ENCODE measurements at places on chromosomes 4 and X.
A peak's percentile ranks its signal among the peaks of the same experiment; 100 is the strongest.

GRCh38 chrX:15579778-15580747, 20.7 kb downstream of the ACE2 start:
- DNase-seq = no peak

- DNase-seq = no peak
Measured at GRCh38 chr4:145552181-145552822, 66.9 kb upstream of the MMAA start.

DNA sequence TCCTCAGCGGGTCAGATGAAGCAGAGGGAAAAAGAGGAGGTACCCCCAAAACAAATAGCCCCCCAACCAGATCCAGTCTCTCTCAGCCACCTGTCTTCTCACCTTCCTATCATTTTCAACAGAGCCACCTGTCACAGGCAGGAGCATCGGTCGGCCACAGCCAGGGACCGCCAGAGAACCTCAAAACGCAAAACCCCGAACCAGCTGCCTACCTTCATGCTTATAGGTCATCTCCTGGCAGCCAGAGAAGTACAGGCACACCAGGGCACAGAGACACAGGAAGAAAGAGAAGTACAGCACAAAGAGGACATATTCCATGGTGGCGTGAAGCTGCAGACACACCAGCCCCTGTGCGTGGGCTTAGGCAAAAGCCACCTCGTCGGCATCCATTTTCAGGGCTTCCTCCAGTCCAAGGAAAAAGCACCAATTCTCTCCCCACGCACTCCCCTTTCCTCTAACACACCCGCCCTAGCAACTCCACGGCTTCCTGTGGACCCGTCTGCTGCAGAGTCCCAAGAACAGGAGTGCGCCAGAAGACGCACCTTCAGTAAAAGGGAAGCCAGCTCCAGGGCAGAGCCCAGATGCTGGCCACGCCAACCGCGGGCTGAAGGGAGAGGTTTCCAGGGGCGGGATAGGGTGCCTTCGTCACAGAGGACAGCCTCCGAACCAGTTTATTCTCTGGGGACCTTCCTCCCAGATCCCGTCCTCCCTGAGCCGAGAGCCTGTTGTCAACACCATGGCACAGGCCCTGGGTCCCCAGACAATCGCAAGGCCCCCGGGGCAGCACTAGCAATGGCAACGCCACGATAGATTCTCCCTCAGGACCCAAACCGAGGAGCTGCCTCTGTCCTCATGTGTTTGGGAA, 51.8 kb upstream of the C4orf50 start:
- no peak for DNase-seq

DNA sequence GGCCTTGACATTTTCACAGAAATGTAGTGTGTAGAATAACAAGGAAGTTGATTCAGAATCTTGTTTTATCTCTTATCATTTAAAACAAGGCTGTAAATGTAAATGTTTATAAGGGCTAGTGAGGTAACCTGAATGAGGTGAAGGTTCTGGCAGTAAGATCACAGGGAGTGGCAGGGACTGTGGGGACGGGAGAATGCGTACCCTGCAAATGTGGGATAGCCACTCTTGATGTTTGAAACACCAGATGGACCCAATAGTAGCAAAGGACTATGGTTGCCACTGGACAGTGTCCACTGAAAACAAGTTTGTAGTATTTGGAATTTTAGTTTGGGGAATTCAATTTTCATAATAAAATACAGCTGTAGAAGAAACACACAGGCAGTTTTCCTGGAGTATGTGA, 155.3 kb downstream of the FHIP1A start:
- DNase-seq = no peak

- DNase-seq = no peak
Measured at GRCh38 chr4:105644257-105644656, 64.2 kb downstream of the INTS12 start.

- DNase-seq = no peak
Measured at GRCh38 chrX:146581981-146582712, 227.4 kb upstream of the CXorf51B start.

DNA sequence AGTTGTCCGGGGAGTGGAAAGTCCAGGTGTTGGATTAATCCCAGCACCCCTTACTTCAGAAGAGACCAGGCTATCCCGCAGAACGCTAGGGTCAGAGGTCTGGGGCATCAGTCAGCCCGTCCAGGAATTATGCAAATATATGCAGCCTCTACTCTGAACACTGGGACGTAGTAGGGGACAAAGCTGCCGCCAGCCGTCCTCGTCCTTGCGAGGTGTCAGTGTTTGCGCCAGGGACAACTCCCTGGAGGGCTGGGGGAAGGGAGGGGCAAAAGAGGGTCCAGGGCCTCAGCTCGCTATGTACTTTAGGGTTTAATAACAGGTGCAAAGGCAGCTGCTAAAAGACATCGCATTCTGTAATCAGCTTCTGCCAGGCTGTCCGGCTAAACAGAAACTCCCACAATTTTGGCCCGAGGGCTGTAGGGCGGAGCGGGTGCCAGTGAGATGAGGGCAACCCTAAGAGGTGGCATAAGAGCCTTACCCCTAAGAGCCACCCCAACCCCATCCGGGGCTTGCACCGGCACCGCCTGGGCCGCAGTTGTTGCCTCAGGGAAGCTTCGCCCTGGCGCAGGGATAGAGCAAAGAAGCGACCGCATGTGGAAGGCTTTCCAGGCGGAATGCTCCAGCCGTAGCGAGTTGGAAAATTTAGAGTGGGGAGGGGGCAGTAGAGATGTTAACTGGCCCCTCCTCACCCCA, 8.4 kb downstream of the HAND2 start:
- no peak for DNase-seq

DNA sequence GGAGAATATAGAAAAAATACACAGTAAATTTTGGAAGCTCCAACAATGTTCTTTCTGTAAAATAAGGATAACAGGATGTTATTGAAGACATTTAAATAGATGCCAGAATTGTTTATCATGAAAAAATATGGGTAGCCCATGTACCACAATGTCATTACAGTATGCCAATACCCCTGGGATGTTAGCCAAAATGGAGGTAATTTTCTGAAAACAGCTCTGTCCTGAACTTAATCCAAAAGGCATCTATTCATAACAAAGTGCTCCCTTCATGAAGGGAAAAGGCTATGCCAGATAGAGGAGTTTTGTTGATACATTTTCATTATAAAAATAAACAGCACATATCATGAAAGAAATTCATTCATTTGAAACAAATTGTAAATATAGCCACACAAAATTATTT, 1902.6 kb upstream of the AGA start:
- no peak for DNase-seq

DNA sequence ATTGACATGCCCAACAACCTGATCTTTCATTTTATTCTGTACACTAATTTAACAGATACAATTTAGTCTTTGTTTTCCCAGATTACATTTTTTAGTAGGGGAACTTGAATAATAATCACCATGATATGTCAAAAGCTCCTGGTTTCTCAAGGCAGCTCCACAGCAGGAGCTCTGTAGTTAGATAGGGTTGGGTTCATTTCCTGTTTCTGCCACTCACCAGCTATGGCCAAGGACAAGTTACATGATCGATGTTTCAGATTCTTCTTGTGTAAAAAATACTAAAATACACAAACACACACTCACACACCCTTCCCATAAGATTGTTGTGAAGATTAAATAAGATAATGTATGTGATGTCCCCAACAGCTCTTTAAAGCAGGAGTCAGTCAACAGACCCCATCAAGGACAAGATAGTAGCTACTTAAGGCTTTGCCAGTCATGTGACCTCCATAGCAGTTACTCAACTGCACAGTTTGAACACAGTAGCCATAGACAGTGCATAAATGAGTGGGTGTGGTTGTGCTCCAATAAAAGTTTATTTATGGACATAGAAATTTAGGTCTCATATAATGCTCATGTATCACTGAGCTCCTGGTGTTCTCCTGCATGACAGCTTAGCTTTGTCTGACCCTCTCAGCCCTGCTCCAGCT, 18.4 kb downstream of the GUCY1A1 start:
- peak; percentile 37 for DNase-seq

GRCh38 chrX:15785176-15785750, 5.0 kb upstream of the ZRSR2 start:
- peak; percentile 46 for DNase-seq

- DNase-seq = no peak
Measured at GRCh38 chr4:127852661-127853060, 28.0 kb upstream of the PLK4 start.

DNA sequence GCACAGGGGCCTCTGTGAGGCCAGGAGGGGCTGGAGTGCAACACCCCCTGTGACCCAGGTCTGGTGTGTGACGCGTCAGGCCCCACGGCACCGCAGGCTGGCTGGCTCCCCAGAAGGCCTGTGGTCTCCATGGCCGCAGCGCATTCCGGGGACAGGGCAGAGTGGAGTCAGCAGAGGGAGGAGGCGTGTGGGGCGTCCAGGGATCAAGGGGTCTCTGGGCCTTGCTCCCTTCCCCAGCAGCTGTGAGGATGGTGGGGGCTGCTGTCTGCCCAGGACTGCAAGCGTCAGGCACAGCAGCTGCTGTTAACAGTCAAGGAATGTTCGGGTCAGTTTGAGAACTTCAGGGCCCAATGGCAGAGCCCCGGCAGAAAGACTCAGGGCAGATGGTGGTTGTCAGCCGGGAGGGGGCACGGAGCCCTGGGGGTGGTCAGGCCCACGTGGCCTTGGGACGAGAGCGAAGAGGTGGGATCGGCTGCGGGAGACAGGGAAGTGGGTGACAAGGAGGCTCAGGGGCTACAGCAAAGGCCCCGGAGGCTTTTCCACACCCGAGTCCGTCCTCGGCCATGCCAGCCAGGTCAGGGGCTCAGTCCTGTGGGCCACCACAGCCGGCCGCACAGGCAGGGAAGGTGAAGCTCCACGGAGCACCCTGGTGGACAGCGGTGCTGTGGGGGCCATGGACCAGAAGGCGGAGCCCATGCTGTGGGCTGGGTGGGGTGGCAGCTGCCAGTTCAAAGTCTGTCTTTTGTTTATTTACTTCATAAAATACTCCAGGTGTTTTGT, 18.3 kb downstream of the PCGF3 start:
- no peak for DNase-seq

GRCh38 chrX:112688242-112688641, 8.5 kb upstream of the LHFPL1 start:
- DNase-seq = no peak

DNA sequence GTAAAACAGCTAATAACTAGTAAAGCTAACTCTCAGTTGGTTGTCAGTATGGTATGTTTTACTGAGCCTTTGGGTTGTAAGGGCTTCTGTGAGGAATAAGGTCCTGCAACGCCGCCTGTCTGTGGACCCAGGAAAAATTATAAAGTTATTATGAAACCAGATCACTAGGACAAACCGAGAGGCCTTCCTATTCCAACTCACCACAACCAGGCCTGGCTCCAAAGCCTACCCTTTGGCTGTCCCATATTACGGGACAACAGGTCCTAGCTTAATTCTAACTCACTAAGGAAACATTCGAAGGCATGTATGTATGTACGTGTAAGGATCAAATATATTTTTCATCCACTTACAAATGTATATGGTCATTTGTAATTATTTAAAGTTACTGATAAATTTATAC, 1.4 kb downstream of the ANKRD17 start:
- DNase-seq = peak; percentile 88

DNA sequence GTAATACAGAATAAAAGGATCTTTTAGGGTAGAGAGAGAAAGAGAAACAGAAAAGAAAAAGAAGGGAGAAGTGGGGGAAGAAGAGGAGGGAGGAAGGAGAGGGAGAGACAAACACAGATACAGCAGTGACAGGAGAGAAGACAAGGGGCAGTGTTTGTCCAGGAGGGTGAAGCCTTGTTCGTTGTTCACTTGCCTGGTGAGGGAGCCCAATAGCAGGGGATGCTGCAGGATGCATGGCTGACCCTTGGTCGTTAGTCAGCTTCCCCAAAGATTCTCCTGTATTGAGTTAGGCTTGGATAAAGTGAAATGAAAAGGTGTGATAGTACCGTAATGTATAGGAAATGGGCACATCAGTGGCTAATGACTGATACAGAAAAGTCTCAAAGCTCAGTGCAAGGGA, 403.7 kb downstream of the IL15 start:
- no peak for DNase-seq

DNA sequence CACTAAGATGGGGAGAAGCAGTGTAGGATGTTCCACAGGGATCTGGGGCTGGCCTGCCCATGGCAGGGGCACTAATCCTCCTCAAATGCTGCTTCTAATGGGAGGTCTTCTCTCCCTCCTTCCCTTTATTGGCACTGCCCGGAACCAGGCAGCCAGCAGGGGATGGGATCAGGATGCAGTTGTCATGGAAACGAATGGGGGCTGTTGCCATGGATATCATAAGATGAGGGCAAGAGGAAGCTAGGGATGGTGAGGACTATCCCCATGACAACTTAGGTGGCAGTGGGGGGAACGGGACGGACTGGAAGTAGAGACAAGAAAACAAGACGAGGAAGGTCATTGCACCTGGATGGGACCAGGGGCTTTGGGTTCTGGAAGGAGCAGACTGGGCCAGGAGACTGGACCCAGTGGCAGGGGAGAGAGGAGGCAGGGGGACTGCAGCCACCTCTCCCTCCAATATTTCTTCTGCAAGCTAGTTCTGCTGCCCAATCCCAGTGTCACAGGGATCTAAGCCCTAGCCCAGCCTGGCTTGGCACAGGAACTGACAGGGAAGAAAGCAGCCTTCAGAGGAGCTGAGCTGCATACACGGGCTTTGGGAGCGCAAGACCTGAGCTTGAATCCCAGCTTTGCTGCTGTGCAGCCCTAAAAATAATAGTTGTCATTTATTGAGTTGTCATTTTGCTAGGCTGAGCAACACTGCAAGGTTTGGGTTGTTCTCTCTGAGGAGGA, 19.0 kb downstream of the IQSEC2 start:
- no peak for DNase-seq

DNA sequence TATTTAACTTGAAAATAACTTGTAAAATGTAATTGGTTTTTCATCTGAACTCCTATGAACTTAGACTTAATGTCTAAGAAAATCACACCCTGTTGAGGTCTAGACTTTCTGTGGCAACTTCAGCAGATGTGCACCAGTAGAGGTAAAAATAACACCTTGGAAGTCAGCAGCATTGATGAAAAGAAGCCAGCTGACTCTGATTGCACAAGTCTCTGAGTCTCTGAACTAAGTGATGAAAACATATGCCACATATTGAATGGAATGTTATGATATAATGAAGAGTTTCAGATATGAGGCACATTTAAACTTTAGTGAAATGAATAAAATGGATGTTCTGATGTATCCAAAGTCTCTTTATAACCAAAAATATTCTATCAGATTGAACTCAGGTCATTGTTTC, 155.4 kb downstream of the GPM6A start:
- DNase-seq = no peak

GRCh38 chr4:14096396-14096965, 469.0 kb upstream of the BOD1L1 start:
- no peak for DNase-seq

GRCh38 chr4:105147553-105148161, 981 bp downstream of the TET2 start:
- peak; percentile 69 for DNase-seq

All from inflammatory macrophage treated with lipopolysaccharide for 4 hours (primary cell).